ENCODE measurements at places on chromosomes 7 and 10. TPM values are rescaled to one million over a fixed set of nuclear protein-coding genes. Genes with fewer than 3 reads are reported as not detected.

Gene CAV1
- total RNA-seq = 20.2 TPM

DNA sequence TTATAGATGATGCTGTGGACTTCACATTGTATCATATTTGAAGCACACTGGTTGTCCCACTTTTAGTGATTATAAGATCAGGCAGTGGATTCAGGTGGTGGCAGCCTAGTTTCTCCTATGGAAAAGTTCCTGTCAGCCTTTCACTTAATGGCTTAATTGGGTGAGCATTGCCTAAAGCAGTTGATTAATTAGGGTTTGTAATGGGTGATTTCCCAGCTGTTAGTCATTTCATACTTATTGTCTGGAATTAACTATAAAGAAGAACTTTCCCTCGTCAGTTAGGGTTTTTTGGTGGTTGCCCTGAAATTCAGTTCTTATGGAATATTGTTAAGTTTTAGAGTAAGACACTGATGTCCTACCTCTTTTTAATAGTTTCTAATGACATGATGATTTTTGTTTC lies 78.8 kb downstream of the SLC25A40 start:
- no peak overlapping the region for H3K4me3 ChIP-seq
- no peaks in the 10 kb centered on the region for H3K36me3 ChIP-seq
- DNase-seq = no peak
- H3K4me1 ChIP-seq = no peaks in the 10 kb centered on the region
- H3K27me3 ChIP-seq = no peaks in the 10 kb centered on the region

DNA sequence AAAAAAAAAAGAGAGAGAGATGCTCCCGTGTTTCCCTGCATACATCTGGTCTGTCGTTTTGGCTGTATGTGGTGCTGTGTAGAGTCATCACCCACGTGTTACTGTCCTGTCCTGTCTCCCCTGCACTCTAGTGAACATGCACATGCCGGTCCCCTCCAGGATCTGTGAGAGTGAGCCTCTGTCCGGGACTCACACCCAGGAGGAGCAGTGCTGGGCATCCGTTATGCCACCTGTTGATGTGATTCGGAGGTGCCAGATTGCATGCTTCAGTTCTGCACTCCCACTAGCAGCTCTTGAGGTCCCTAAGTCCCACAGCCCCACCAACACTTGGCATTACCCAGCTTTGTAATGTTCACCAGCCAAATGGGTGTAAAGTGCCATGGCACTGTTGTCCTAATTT lies 16.4 kb downstream of the GHRHR start:
- H3K4me3 ChIP-seq = no peak overlapping the region
- H3K27ac ChIP-seq = no peak overlapping the region
- no peaks in the 10 kb centered on the region for H3K36me3 ChIP-seq
- peak; percentile 24 for DNase-seq
- no peaks in the 10 kb centered on the region for H3K27me3 ChIP-seq

Gene BAIAP2L1
- total RNA-seq = 25.9 TPM

- no peak overlapping the region for H3K4me3 ChIP-seq
- H3K4me1 ChIP-seq = no peaks in the 10 kb centered on the region
- no peaks in the 10 kb centered on the region for H3K36me3 ChIP-seq
- no peak overlapping the region for H3K27ac ChIP-seq
These were observed 184.0 kb downstream of the PTPN20 start for GRCh38 chr10:47095211-47095610.

- no peaks in the 10 kb centered on the region for H3K27me3 ChIP-seq
- H3K4me1 ChIP-seq = peaks cover 4% of the 10 kb centered on the region
- DNase-seq = no peak
- H3K4me3 ChIP-seq = no peak overlapping the region
- peaks cover 11% of the 10 kb centered on the region for H3K36me3 ChIP-seq
- peak overlapping the region; percentile 49 for H3K27ac ChIP-seq
These were observed 371.1 kb downstream of the PRPF18 start for GRCh38 chr10:13957856-13958255.

Gene RAPGEF5
- 13.3 TPM for total RNA-seq

- no peak for DNase-seq
- H3K27ac ChIP-seq = no peak overlapping the region
- no peaks in the 10 kb centered on the region for H3K27me3 ChIP-seq
- no peaks in the 10 kb centered on the region for H3K4me1 ChIP-seq
These were observed 22.0 kb upstream of the LAMB4 start for GRCh38 chr7:108152198-108152597.

GRCh38 chr7:71140264-71140663 lies 8.3 kb downstream of the GALNT17 start:
- H3K4me3 ChIP-seq = no peak overlapping the region
- DNase-seq = no peak
- peaks cover 73% of the 10 kb centered on the region for H3K36me3 ChIP-seq
- H3K27ac ChIP-seq = no peak overlapping the region
- H3K27me3 ChIP-seq = no peaks in the 10 kb centered on the region
- peaks cover 7% of the 10 kb centered on the region for H3K4me1 ChIP-seq

Gene SFRP5
- 1.7 TPM for total RNA-seq

DNA sequence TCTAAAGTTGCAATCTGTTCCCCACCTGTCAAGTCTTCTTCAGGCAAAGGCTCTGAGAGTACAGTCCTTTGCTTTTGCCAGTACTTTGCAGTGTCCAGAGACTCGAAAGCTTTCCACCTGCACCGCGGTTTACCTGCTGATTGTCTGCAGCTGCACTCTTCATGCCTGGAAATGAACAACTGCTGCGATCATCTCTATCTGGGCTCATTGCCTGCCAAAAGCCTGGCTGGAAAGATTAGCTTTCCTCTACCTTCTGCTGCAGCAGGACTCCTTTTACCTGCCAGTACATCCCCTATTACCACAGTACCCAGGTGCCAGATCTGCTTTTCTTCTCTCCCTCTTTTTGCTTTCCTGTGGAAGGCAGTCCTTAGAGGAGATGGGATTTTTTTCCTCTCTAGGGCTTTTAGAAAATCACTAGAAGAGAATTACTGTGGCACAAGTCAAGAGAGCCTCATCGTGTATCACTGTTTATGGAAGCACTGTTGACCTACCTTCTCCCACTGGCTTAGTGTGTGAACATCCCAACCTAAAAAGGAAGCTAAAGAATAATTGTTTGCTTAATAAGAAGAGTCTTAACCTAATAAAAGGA lies 2.2 kb downstream of the STRIP2 start:
- no peaks in the 10 kb centered on the region for H3K36me3 ChIP-seq
- H3K4me3 ChIP-seq = 0 out of 3 replicates have a peak overlapping the region, but pooled peaks have one; percentile 9
- H3K4me1 ChIP-seq = 0 out of 2 replicates have a peak, but pooled peaks cover 4% of the 10 kb centered on the region
- no peak for DNase-seq

DNA sequence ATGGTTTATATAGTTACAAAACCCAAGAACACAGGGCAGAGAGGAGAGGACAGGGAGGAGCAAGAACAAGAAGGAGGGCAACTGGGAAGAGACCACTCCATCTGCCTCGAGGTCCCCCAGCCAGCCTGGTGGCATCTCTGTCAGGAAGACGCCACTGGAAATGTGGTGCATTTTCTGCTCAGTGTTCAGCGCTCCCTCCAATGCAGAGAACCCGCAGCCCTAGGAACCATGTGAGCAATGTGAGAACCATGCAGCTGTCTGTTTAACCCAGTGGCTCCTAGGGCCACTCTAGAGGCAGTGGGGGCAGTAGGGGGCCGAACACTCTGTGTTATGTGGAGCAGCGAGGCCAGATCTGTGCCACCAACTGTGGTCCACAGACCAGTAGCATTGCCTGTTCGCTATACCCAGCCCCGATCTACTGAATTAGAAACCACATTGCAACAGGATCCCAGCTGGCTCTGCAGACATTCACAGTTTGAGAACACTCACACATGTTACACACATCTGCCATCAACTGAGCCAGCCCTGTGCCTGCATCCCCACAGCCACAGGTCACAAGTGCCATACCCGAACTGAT lies 110.2 kb downstream of the CPXM2 start:
- H3K4me1 ChIP-seq = peaks cover 14% of the 10 kb centered on the region
- H3K27ac ChIP-seq = no peak overlapping the region
- H3K27me3 ChIP-seq = no peaks in the 10 kb centered on the region
- no peaks in the 10 kb centered on the region for H3K36me3 ChIP-seq

Gene GPR158
- total RNA-seq = 0.33 TPM

DNA sequence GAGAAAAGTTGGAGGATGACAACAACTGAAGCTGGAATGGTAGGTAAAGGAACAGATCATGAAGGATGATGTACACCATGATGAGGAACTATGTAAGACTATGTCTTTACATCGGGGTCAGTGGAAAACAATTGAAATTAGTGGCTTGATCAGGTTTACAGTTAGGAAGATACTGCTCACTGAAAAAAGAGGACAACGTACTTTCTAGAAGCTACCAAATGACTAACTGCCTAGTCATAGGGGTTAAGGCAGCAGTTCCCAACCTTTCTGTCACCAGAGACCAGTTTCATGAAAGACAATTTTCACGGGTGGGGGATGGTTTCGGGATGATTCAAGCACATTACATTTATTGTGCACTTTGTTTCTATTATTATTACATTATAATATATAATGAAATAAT lies 91.6 kb upstream of the ANKRD1 start:
- no peak overlapping the region for H3K27ac ChIP-seq
- H3K4me1 ChIP-seq = no peaks in the 10 kb centered on the region
- no peak overlapping the region for H3K4me3 ChIP-seq
- no peak for DNase-seq
- no peaks in the 10 kb centered on the region for H3K36me3 ChIP-seq
